Left lung (tissue), 14 donors: ENCODE measurements at places on chromosomes 2 and 18. TPM values are rescaled to one million over a fixed set of nuclear protein-coding genes. Genes with fewer than 3 reads are reported as not detected.
A peak's percentile ranks its signal among the peaks of the same experiment; 100 is the strongest.

DNA sequence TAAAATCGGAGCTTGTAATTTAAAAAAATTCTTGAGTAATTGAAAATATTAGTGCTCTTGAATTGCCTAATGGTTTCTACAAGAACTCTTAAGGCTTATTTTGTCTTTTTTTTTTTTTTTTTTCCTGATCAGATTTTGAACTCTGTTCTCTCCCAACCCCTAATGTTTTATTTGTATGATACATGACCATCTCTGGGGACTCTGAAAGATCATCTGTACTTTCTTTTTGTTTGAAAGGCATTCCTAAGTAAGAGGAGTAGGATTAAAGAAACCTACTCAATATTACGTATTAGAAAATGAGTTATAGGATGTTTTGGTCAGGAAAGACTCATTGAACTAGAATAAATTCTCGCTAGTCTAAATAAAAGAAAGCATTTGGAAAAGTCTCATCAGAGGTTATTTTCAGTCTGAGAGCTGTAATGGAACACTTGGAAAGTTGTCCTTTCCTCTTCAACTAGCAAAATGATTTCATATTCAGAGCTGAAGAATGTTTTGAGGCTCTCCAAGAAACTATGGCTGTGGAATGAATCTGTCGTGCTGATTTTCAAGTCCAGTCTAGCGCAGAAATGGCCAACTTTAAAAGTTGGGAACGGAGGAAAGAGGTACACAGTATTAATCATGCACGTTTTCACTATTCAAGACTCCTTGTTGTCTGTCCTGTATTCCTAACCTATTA lies 182.7 kb downstream of the PRPF40A start:
- DNase-seq: no peak

DNA sequence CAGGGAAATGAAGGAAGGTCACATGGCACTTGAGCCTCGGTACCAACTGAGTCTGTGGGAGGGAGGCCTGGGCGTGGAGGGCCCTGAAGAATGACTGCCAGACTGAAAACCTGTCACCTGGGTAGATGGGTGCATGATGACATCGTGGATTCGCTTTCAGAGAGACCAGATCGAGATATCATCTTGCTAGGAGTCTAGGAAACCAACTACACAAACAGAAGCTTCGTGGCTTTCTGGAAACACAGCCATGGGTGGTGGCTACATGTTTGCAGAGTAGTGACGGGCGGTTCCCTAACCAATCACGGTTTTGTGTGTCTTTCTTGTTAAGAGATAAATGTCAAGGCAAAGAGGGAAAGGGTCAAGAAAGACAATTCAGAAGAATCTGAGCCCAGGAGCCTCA lies 155.0 kb downstream of the EIPR1 start:
- DNase-seq: no peak

DNA sequence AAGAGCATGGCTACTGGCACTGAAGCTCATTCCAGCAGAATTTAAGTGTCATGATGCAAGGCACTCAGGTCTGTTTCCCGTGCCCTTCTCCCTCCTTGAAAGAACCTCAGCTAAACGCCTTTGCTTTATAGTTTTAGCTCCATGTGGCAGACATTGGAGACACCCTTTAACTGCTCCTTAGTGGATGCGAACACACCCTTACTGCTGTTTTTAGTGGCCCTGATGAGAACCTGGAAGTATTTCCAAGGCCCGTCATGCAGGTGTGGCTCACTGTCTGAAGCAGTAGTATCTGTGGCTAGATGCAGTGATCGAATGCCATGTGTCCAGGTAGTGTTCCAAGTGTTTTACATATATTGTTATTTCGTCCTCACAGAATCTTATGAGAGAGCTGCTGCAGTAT lies 28.3 kb downstream of the KIF5C start:
- no peak for DNase-seq

The ERMN gene
- 0.34 TPM for polyA plus RNA-seq

DNA sequence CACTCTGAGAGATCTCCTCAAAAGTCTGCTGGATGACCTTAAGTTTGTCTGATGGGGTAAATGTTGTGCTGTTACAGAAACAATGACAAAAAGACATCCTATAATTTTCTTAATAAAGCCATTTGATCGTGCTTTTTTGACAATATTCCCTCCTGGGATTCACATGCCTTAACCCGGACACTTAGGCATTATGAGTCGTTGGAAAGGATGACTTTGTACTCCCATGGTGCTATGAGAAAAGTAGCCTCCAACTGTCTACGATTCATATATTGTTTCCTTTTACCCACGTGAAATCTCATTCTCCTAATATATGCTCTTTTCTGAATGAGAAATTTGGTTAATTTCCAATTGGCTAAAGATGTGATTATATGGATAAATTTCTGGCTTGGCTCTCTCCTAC lies 6.1 kb upstream of the MPP4 start:
- DNase-seq: no peak

DNA sequence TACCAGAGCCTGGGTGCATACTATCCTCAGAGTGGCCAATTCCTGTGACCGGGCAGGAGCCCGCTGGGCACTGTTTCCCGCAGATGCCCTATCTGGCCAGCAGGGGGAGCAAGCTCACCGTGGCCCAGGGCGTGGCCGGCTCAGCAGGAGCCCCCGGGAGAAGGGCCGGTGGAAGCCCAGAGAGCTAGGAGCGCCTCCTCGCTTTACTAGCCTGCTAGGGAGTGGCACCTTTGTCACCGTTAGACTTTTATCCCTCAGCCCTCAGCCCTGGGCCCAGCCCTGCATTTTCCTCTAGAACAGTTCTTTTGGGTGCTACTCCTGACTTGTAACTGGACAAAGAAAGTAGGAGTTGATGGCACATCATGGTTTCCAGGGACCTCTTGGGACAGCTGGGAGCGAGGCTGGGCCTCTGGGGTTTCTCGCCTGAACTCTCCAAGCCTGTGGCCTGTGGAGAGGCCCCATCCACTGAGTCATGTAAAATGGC lies 24.0 kb downstream of the TMEM177 start:
- peak; percentile 76 for DNase-seq

GRCh38 chr2:54725343-54726099 lies 2.1 kb downstream of the EML6 start:
- no peak for DNase-seq

DNA sequence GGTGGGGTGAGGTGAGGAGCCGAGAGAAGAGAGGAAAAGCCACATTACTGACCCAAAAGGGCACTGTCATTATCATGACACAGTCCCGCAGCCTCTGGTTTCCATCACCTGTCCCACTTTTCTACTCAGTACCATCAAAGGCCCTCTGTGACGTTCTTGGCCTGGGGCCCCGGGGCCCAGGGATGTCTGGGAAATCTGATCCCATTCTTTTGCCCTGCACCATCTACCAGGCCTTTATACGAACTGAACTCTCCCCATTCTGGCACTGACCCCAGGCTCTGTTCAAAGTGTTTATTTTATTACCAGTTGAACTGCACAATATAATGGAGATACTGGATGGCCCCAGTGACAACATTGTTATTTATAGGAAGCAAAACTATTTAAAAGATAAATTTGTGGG lies 89.1 kb downstream of the COL6A3 start:
- no peak for DNase-seq

The DNAJC5G gene
- polyA plus RNA-seq: 0.35 TPM

DNA sequence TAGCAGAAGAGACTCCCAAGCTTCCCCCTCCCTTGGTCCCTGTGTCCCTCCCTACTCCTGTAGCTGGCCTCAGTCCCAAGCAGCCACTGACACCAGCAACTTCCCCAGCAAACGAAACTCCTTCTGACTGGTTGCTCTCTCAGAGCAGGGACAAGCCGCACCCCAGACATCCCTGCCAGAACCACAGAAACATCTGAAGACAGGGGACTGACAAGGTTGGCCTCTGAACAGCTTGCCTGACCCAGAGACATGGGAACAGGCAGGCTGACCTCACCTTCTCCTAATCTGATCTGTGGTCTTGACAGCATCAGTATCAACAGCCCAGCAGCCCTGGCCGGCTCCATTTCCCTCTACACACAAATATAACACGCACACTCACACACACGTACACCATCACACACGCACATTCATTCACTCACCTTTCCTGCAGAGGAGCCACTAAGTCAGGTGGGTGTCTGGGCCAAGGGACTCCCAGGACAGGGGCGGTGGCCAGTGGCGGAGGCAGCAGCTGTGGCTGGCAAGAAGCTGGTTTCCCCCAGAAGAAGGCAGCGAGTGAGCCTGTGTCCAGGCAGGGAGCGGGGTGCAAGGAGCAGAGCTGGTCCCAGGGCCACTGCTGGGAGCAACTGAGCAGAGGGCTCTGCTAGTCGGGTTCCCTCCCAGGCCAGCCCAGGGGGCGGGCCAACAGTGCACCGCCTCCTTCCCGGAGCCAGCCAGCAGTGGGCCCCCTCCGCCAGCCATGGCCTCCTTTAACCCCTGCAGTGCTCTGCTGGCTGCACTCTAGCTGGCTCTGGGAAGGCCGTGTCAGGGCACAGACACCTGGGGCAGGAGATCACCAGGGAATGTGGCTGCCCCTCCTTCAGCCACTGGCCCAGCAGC lies 59.1 kb downstream of the TNS1 start:
- DNase-seq: peak; percentile 88

DNA sequence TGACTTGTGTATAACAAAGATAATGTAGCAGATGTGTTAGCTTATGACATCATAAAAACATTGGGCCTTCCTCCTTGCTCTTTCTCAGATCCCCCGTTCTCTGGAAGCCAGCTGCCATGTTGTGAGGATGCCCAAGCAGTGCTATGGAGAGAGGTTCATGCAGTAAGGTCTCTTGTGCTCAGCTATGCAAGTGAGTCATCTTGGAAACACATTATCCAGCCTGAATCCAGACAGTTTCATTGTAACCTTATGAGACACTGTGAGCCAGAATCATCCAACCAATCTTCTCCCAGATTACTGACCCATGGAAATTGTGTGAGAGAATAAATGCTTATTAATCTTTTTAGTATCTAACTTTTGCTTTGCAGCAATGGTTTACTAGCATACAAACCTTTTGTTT lies 60.8 kb downstream of the ST6GAL2 start:
- DNase-seq: no peak

The CRIM1 gene
- 30.8 TPM for polyA plus RNA-seq

- DNase-seq: no peak
Observed at GRCh38 chr2:124670187-124670586, 645.1 kb downstream of the CNTNAP5 start.

GRCh38 chr18:45974088-45974536 lies 7.0 kb upstream of the EPG5 start:
- peak; percentile 66 for DNase-seq

DNA sequence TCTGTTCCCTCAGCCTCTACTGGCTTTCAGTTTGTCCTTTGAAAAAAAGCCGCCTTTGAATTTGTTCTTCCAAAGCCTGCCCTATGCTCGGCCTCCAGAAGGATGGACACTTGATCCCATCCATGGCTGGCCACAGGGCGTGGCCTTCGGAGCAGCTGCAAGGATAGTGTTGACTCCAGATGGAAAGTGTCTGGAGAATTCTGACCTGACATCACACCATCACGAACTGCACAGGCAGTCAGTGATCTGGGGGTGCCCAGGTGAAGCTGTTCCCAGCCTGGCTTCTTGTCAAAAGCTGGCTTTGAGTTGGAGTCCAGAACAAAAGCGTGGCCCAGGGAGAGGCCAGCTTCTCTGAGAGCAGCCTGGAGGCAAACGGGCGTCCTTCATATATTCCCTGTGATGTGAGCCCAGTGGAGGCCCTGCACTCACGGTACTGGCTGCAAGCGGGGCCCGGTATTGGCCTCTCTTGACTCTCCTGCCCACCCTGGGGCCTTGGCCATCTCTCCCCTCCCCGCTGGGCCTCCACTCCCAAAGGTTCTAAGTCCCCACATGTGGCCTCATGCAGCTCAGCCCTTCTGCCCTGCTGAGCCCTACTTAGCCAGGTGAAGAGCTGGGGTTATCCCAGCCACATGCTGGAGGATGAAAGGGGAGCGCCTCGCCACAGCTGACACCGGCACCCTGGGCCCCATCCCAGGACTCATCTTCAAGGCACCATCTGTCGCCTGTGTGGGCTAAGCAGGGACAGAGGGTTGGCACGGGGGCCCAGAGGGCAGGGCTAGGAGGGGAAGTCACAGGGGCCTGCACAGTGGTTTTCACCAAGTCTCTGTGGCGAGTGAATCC lies 20.4 kb upstream of the ATOH8 start:
- no peak for DNase-seq

DNA sequence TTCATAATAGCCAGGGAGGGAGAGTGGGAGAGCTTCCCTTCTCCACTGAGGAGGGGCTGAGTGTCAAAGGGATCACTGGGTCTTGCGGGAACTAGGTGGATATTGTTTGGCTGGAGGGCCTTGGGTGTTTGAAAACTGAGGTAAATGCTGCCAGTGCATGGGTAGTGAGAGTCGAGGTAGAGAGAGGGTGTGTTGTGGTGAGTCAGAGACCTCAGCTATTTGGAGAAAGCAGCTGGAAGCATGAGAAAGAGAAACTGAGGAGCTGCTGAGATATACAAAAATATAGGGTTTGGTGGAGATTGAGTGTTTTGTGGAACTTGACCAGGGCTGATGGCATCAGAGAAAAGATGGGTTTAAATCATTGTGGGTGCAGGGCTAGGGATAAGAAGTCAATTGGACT lies 127.0 kb upstream of the CCDC195 start:
- DNase-seq: no peak

DNA sequence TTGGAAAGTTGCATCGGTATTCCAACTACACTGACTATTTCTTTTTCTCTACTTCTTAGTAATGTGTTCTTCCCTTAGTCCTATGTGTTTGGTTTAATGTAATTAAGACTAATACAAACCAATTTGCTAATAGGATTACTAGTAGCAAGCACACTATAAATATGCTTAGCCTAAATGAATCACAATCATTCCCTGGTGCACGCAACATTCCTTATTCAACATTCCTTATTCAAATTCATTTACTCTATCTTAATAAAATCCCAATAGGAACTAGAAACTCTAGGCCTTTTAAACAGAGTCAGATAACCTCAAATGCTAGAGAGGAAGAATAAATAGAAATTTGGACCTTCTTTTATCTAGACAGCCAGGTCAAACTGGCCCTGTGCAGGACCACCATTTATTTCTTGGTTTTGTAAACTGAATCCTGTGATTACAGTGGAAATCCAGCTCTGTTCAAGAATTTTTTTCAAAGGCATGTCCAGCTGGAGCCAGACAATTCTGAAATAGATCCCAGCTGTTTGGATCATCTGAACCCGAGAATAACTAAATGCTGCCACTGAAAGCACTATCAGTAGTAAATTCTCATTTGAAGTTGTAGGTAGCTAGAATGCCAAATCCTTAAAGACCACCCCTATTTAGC lies 103.1 kb downstream of the PPP1R1C start:
- peak; percentile 48 for DNase-seq

DNA sequence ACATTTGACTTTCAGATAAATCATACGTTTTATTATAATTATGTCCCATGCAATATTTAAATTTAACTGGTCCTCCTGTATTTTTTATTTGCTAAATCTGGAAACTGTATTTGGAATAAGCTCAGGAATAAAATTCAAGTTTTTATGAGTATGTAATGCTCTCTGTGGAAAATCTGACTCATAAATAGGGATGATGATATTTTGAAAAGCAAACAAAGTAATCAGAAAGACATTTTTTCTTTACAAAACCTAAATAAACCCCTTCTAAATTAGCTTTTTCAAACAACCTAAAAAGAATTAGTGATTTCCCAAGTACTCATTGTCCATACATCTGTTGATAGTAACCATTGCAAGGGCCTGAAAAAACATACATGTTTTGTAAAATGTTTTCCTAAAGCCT lies 41.1 kb downstream of the ASB1 start:
- DNase-seq: no peak

The KCNIP3 gene
- polyA plus RNA-seq: 8.7 TPM
